ENCODE measurements at places on chromosomes 7 and 10.

DNA sequence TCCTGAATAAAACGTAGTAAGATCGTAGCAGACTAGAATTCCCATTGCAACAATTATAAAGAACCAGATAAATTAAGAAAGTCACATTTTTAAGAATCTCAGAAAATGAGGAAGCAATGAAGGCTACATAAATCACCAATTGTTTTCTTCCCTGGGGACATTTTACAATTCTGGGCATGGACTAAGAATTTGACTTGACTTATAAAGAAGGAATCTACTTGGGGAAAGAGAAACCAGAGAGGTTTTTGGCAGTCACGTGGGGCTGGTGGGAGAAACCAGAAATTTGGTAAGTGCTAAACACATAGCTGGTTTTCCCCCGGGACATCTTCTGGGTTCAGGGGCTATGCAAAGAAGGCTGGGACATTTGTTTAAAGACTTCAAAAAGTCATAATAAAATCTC lies 109.8 kb upstream of the IL6 start:
- no peak for DNase-seq

DNA sequence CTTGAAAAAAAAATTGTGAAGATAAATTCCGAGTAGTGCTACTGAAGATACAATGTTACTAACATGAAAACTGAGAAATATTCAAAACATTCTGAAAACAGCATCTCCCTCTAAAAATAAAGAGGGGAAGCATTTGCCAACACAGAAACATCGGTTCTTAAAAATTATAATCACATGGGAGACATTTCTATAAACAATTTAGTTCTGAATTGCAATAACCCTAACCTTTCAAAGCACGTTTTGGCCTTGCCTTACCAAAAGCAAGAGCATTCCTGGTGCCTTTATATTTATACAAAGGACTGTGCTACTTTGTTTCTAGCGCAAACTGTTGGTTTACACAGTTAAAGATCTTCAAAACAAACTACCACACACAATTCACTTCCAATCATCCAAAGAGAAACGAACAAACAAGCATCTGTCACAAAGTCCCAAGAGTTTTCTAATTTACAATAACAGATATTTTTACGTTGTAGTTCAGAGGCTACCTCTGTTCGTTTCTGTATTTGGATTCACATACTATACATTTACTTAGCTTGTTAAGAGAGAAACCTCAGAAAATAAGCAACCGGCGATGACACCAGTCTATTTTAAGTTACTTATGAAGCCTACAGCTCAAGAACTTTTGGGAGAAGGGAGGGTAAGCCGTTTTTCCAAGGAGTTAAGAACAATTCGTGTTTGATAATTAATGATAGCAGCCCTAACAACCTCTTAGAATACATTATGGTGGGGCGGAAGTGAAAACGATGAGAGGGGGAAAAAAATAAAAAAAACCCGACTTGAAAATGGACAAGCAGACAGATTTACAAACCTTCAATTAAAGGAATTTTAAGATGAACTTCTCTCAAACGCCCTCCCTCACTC lies 1.3 kb downstream of the ABI1 start:
- DNase-seq: no peak

DNA sequence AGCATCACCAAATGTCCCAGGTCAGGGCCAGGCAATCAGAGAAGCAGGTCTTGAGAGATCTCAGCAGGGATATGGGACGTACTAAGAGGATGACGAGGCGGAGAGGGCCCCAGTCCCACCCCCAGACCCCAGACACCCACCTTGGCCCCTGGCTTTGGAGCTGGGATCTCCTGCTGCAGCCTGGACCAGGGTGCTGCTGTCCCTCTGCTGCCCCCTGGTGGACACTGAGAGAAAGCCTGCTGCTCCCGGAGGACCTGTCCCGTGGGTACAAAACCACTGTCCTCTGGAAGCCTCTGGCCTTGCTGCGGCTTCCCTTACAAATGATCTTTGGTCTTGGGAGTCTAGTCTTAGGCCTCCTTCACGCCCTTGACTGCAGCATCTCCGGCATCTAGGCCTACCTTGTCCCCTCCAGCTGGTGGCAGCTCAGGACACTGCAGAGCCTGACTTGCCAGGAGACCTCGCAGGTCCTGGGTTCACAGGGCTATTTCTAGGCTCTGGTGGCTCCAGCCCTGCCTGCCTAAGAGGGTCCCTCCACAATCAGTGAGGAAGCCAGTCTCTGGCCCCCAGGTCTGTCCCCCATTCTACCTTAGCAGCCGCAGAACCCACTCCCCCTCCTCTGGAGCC lies 97.1 kb downstream of the RGS10 start:
- DNase-seq: peak; percentile 7

DNA sequence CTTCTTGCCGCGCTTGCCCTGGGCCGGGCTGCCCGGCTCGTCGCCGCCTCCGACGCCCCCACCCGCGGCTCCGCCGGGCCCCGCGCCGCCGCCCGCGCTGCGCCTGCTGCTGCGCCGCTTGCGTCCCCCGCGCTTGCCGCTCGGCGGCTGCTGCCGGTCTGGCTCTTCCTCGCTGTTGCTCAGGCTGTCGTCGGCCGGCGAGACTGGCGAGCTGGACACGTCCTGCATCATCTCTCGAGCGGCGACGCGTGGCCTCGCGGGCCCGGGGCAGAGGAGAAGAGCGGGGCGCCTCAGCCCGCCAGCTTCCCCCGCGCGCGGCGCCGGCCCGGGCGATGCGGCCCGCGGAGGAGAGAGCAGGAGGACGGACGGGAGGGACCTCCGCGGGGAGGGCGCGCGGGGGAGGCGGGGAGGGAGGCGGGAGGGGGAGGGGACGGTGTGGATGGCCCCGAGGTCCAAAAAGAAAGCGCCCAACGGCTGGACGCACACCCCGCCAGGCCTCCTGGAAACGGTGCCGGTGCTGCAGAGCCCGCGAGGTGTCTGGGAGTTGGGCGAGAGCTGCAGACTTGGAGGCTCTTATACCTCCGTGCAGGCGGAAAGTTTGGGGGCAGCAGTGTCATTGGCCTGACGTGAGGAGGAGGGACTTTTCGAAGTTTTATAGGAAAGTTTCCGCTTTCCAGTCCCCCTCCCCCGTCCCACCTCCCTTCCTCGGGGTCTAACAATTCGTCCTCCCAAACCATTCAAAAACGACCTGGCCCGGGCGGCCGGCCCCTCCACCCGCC lies at the start of gene TWIST1:
Gene TWIST1, minus strand, starts transcription at position 546 of the 779 bp plus-strand sequence. Its CDS starts 315 bp downstream, at position 231.
- DNase-seq: no peak

- peak; percentile 58 for DNase-seq
These were observed 31.9 kb upstream of the AGBL3 start for GRCh38 chr7:134954197-134955082.

- DNase-seq: no peak
These were observed 232.8 kb downstream of the KCNMA1 start for GRCh38 chr10:77404810-77405209.

- no peak for DNase-seq
These were observed 372.9 kb downstream of the GALNT17 start for GRCh38 chr7:71504697-71505441.

- no peak for DNase-seq
These were observed 111.3 kb downstream of the PTEN start for GRCh38 chr10:87974769-87975168.

GRCh38 chr10:54660397-54660796 lies 140.6 kb downstream of the PCDH15 start:
- no peak for DNase-seq

- no peak for DNase-seq
These were observed 19.4 kb downstream of the ACSL5 start for GRCh38 chr10:112393341-112393740.

- no peak for DNase-seq
These were observed 239.2 kb downstream of the PARD3 start for GRCh38 chr10:34575882-34576281.

GRCh38 chr7:65746398-65746669 lies 126.5 kb upstream of the VKORC1L1 start:
- no peak for DNase-seq
